ENCODE measurements at places on chromosomes 2 and 18.
A peak's percentile ranks its signal among the peaks of the same experiment; 100 is the strongest.

DNA sequence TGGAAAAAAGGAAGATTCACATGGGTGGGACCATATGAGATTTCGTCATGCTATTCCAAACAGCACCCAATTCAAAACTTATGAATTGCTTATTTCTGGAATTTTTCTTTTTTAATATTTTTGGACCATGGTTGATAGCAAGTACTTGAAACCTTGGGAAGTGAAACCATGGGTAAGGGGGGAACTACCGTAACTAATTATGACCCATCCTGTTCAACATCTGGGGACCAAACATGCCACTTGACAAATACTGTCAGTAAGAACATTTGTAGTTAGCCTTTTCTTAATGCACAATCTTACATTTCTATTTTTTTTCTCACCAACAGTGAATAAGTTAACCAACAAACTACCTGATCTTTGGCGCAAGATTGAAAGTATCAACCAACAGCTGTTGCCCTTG is 105.7 kb upstream of the TTC39C start:
- DNase-seq: no peak

DNA sequence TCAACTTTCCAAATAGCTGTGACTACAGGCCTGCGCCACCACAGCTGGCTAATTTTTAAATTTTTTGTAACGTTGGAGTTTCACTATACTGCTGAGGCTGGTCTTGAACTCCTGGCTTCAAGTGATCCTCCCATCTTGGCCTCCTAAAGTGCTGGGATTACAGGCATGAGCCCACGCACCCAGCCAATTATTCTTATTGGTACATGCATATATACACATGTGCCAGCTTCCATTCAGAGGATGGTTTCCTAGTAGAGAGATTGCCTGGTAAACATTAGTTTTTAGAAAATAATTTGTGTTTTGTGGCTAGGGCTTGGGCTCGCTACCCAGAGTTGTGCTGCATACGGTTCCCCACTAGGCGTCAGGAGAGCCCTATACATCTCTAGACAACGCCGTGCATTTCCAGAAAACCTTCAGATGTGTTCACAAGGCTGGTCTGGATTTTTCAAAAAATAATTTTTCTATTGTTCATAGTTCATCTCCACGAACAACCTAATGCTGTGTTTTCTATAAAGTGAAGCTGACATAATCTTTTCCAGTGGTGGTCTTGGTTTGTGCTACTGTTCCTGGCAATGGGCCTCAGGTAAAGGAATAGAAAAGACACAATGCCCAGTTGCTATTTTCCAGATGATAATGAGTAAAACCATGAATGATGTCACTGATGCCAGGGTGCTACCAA is 14.6 kb upstream of the AFG3L2 start:
- DNase-seq: peak; percentile 76

DNA sequence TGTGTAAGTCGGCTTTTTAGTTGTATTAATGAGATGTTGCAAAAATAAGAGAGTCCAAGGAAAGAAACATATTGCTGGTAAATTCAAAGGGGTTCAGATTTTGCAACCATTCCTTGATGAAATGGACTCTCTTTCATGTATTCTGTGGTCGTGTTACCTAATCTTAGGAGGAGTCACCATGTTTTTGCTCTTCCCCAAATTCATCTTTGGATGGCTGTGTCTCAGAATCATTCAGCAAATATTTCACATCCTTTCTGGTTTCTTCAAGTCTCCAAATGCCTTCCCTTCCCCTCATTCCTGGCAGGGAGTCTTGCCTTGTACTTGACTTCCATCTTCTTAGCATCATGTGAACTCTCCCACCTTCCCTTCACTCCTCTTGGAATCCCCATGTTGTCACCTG is 66.1 kb downstream of the PTPRM start:
- no peak for DNase-seq

DNA sequence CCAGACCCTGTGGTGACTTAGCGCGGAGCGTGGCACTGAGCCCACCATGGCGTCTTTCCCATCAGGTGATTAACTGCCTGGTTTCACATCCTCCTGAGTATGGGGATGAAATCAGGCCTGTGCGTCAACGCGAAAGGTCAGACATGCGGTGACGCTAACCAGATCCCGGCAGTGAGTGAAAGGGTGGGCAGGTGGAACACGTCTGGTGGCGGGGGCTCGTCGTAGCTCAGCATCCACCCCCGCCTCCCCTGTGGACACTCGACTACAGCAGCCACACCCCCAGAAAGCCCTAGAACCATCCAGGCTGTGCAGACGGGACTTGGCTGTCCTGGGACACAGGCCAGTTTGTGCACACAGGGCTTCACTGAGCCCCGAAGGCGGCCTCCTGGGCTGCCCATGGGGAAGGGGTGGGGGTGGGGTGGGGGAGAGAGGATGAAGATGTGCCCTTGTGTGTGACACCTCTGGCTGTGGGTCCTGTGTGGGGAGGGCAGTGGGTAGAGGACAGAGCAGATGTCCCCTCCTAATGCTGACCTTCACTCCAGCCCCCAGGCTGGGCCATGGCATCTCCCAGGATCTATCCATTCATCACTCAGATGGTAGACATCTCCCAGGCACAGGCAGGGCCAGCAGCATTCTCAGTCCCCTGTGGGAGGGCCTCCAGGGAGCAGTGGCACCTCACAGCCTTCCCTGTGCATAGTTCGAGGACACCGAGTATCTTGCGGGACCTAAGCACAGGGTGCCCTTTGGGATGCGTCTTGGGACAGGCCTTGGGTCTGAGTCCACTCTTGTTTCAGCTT is 27.5 kb downstream of the RAMP1 start:
- DNase-seq: peak; percentile 42

DNA sequence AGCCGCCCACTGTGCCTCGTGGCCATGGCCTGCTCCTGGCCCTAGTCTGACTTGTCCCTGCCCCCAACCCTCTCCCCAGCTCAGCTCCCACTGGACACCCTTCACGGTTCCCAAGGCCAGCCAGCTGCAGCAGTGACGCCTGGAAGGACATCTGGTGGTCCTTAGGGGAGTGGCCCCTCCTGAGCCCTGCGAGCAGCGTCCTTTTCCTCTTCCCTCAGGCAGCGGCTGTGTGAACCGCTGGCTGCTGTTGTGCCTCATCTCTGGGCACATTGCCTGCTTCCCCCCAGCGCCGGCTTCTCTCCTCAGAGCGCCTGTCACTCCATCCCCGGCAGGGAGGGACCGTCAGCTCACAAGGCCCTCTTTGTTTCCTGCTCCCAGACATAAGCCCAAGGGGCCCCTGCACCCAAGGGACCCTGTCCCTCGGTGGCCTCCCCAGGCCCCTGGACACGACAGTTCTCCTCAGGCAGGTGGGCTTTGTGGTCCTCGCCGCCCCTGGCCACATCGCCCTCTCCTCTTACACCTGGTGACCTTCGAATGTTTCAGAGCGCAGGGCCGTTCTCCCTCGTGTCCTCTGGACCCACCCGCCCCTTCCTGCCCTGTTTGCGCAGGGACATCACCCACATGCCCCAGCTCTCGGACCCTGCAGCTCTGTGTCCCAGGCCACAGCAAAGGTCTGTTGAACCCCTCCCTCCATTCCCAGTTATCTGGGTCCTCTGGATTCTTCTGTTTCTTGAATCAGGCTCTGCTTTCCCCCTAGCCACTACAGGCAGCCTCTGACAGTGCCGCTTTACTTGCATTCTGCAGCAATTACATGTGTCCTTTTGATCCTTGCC is 35.8 kb downstream of the ANO7 start:
- no peak for DNase-seq

All from G401 (cell line).